ENCODE measurements at places on chromosomes 12 and 14.

DNA sequence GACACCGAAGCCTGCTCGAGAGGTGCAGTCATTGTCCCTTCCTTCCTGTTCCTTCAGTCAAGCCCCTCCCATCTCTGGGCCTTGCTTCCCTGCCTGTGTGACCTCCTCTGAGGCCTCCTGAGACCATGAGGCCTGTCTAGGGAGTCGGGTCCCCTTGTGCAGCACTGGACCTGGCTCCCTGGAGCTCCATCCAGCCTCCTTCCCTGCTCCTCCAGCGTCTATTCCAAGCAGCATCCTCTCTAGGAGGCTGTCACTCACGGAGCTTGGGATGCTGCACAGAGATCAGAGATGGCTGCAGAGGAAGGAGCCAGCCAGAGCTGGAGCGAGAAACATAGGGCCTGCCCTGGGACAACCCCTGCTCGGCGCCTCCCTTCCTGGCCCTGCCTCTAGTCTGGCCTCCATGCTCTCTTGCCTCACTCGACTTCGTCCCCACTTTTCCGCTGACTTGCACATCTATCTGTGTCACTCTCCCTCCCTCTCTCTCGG is 142.7 kb downstream of the BCL11B start:
- peak; percentile 2 for DNase-seq

GRCh38 chr14:23079716-23080115 is 15.2 kb downstream of the ACIN1 start:
- DNase-seq, result no peak

GRCh38 chr12:123483602-123484248 is 25.8 kb downstream of the SNRNP35 start:
- DNase-seq, result no peak

DNA sequence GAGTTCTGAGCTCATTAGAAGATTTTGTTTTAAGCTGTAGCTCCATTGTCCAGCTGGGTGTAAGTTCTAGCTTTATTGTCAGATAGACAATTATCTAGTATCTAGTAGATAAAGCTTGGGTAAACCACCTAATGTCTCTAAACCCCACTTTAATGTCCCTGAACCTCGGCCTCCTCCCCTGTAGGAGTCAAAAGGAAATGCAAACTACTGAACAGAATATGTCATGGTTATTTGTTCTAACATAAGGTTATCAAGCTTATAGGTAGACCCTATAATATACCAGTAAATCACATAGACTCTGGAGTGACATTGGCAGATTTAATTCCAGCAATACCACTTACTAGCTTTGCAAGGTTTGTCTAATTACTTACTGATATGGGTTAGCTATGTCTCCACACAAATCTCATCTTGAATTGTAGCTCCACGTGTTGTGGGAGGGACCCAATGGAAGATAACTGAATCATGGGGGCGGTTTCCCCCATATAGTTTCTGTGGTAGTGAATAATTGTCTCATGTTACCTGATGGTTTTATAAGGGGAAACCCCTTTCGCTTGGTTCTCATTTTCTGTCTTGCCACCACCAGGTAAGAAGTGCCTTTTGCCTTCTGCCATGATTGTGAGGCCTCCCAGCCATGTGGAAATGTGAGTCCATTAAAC is 29.4 kb downstream of the BCAT1 start:
- DNase-seq, result no peak

GRCh38 chr12:57078519-57079404 is at the start of gene NEMP1:
Gene NEMP1, minus strand, starts transcription at chr12:57078791. Its CDS starts 46 bp downstream, at chr12:57078745.
- peak; percentile 88 for DNase-seq

DNA sequence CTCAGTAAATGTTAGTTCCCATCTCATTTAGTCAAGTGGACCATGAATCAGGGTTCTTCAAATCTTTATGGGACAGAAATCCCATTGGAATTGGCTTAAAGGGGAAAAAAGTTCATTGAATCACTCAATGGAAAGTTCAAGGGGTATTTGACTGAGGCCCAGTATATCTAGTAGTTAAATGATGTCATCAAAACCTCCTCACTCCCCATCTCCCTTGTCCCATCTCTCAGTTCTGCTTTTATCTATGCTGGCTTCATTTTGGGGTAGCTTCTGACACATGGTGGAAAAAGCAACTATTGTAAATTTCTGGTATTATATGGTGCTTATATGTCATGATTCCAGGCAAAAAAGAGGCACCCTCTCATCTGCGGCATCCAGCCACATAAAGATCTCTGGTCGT is 51.9 kb downstream of the DAAM1 start:
- DNase-seq, result no peak

GRCh38 chr12:19740472-19741131 is 301.3 kb downstream of the AEBP2 start:
- no peak for DNase-seq

GRCh38 chr12:109098651-109099050 is 1.3 kb downstream of the UNG start:
- no peak for DNase-seq

GRCh38 chr12:19801941-19802340 is 362.6 kb downstream of the AEBP2 start:
- DNase-seq, result no peak

GRCh38 chr12:77648716-77649115 is 182.0 kb upstream of the NAV3 start:
- no peak for DNase-seq

DNA sequence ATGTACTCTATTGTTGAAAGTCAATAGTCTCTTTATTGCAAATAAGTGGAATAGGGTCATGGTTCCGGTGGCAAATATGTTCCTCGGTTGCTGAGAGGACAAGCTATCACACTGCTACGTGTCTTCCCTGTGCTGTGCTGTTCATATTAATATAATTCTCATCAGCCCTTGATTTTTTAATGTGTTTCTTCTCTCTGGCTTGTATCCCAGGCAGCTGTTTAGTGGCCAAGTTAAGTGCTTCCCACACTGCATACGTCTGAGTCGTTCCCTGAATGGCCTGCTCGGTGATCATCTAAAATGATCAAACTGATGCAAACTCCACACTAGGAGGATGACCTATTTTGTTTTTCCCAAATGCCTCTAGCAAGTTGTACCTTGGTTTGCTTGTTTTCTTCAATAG is 186.4 kb downstream of the ANO6 start:
- DNase-seq, result no peak

DNA sequence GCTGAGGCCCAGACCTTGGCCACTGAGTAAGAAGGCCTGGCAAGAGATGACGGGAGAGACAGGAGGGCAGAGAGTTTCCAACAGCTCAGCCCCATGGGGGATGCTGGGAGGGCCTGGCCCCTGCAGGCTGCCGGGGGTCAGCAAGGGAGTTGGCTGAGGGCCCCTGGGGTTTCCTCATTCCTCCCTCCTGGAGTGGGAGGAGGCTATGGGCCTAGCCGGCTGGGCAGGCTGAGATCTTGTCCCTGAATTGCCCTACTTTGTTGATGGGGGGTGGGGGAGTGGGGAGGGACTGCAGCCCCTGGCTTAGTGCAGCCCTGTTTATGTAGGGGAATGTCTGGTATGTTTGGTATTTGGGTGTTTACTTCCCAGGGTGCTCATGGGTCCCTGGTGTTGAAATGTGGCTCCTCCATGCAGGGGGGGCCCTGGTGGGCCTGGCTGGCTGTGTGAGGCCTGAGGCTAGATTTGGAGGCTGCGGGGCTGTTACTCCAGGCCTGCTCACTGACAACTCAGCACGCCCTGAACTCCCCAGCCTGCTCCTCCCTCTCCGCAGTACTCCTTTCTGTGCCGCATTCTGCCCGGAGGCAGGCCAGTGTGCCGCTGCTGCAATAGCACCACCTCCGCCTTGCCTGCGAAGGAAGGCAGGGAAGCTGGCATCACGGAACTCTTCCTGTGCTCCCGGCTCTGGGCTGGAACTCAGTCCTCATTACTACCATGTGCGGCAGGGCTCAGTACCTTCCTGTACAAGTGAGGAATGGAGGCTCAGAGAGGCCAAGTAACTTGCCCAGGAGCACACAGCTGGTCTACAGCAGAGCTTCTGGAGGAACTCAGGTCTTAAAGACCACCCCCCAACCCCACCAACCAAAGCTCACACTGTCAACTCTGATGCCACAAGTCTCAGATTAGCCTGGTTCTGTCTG is 25.3 kb downstream of the JDP2 start:
- DNase-seq, result peak; percentile 30

DNA sequence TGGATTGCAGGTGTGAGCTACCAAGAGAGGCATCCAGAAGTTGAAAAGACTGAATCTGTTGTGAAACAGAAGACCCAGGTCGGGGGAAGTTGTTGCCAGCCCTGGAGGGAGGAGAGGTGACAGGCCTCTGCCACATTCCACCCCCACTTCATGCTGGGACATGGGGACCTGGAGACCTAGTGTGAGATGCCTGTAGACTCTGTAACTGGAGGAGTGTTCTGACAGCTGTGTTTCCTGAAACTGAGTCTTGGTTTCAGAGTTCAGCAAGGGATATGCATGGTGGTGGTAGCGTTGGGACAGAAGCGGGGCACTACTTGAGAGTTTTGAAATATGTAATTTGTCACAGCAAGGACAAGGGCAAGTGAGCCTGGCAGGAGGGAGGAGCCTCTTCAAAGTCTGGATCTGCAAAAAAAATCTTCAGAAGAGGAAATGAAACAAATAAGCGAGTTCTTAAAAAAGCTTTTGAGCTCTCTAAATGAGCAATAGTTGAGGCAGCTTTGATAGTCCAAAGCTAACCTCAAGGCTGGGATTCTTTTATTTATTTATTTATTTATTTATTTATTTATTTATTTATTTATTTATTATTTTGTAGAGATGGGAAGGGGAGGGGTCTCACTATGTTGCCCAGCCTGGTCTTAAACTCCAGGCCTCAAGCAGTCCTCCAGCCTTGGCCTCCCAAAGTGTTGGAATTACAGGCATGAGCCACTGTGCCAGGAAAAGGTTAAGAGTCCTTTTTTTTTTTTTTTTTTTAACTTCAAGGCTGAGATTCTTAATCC is 58.9 kb upstream of the EEA1 start:
- no peak for DNase-seq

DNA sequence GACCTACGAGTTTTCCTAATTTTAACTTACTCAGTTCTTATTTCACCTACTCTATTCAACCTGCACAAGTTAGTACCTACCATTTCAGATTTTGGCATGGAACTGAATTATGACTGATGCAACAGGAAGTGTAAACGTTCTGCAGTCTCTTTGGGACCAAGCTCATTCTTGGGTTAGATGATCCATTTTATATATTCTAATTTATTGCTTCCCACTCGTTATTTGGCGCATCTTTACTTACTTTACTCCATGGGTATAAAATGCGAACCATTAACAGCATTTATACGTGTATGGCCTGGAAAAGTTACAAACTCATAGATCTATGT is 1.0 kb upstream of the EML1 start:
- DNase-seq, result no peak

DNA sequence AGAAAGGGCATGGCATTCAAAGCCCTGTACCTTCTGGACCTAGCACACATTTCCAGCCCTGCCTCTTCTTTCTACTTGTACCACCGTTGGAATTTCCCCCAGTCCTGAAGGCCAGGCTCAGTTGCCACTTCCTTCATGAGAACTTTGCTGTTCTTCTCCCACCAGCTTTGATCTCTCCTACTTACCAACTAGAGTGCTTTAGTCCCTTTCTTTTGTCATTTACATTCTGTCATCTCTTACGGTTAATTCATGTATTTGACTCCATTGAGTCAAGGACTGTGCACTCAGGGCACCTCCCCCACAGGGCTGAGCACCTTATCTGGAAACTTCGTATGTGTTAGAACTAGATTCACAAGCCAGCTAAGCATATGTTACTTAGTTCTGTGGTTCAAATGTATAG is 26.3 kb downstream of the BICDL1 start:
- no peak for DNase-seq

All from endothelial cell (in vitro differentiated cells).